Muscle of leg (tissue), 16 donors: ENCODE measurements at places on chromosomes 12 and 14. TPM values are rescaled to one million over a fixed set of nuclear protein-coding genes. Genes with fewer than 3 reads are reported as not detected.

The TSPAN19 gene
- 0.04 TPM for total RNA-seq

The ZNF268 gene
- 17.4 TPM for total RNA-seq

The NEMP1 gene
- 14.3 TPM for total RNA-seq

The GSC gene
- 2.9 TPM for total RNA-seq

The SRRM4 gene
- total RNA-seq = 0.13 TPM

The CLEC2A gene
- not detected for total RNA-seq

The PTPRO gene
- total RNA-seq = 1.3 TPM

The SOX5 gene
- total RNA-seq = 7.3 TPM

The MDGA2 gene
- 0.35 TPM for total RNA-seq

The TAS2R7 gene
- not detected for total RNA-seq
